ENCODE measurements at places on chromosomes 2 and 18. TPM values are rescaled to one million over a fixed set of nuclear protein-coding genes. Genes with fewer than 3 reads are reported as not detected.

The SLC23A3 gene
- total RNA-seq, result 1.2 TPM

DNA sequence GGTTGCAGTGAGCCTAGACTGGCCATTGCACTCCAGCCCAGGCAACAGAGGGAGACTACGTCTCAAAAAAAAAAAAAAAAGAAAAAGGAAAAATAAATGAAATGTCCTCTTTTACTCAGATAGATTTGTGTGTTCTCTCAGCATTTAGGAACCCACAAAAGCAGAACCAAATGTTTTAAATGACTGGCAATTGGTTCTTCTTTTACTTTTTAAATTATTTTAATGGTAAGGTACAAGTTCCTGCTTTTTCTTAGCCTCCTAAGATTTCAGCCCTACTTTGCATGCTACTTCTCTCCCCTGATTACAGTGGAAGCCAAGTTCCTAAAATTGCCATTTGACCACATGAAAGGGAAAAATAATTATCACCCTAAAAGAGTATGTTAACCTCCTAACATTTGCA is 23.5 kb downstream of the SRSF7 start:
- no peak overlapping the region for H3K4me3 ChIP-seq
- no peak overlapping the region for H3K27ac ChIP-seq
- no peaks in the 10 kb centered on the region for H3K4me1 ChIP-seq
- H3K27me3 ChIP-seq, result no peaks in the 10 kb centered on the region
- DNase-seq, result no peak

The FBLN7 gene
- total RNA-seq, result not detected

The BOLL gene
- not detected for total RNA-seq

- DNase-seq, result no peak
- no peak overlapping the region for H3K27ac ChIP-seq
- peaks cover 16% of the 10 kb centered on the region for H3K36me3 ChIP-seq
- no peaks in the 10 kb centered on the region for H3K27me3 ChIP-seq
Measured at GRCh38 chr2:73257425-73258125, 23.5 kb downstream of the CCT7 start.

DNA sequence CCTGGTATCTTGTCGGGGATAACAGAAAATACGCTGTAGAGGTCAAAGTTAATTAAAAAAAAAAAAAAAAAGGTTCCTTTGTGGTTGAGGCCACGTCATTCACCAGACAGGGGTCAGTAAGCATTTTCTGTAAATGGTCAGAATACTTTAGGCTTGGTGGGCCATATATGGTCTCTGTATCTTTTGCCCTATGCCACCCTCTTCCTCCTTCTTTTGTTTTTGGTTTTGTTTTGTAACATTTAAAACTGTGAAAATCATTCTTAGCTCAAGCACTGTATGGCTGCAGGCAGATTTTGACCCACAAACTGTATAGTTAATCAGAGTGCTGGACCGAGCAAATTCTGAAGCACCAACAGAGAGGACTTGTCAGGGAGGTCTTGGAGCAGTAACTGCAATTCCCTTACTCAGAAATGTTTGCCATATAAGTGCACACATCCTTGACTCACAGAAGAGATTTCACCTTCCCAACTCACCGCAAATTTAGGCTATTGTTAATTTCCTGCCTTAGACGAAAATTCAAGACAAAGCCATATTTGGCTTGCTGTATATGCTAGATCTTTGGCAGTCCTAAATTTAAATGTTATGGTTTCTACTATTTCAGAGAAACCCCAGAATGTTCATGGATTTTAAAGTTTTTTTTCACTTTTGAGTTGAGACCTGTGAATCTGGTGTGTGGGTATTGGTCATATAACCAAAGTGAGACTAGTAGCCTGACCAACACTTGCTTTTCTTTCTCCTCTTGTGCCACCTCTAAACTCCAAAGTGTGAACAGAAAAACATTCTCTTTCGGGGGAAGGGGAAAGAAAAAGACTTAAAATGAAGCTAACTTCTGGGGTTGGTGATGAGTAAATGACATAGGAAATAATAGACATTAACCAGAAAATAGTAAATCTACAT is 65.4 kb downstream of the DOCK10 start:
- H3K36me3 ChIP-seq, result no peaks in the 10 kb centered on the region
- no peaks in the 10 kb centered on the region for H3K4me1 ChIP-seq
- no peaks in the 10 kb centered on the region for H3K27me3 ChIP-seq
- H3K4me3 ChIP-seq, result no peak overlapping the region

GRCh38 chr2:216113572-216113971 is 4.4 kb downstream of the XRCC5 start:
- no peaks in the 10 kb centered on the region for H3K27me3 ChIP-seq
- no peak for DNase-seq
- H3K4me3 ChIP-seq, result no peak overlapping the region
- H3K4me1 ChIP-seq, result peaks cover 30% of the 10 kb centered on the region
- peaks cover 48% of the 10 kb centered on the region for H3K36me3 ChIP-seq
- H3K27ac ChIP-seq, result no peak overlapping the region

- H3K4me3 ChIP-seq, result no peak overlapping the region
- no peak overlapping the region for H3K27ac ChIP-seq
- DNase-seq, result peak; percentile 39
- no peaks in the 10 kb centered on the region for H3K27me3 ChIP-seq
- H3K36me3 ChIP-seq, result no peaks in the 10 kb centered on the region
Measured at GRCh38 chr2:162509288-162509968, 165.5 kb downstream of the GCA start.

All from astrocyte (in vitro differentiated cells and primary cell).